ENCODE measurements at places on chromosomes 6 and 20. TPM values are rescaled to one million over a fixed set of nuclear protein-coding genes. Genes with fewer than 3 reads are reported as not detected.

DNA sequence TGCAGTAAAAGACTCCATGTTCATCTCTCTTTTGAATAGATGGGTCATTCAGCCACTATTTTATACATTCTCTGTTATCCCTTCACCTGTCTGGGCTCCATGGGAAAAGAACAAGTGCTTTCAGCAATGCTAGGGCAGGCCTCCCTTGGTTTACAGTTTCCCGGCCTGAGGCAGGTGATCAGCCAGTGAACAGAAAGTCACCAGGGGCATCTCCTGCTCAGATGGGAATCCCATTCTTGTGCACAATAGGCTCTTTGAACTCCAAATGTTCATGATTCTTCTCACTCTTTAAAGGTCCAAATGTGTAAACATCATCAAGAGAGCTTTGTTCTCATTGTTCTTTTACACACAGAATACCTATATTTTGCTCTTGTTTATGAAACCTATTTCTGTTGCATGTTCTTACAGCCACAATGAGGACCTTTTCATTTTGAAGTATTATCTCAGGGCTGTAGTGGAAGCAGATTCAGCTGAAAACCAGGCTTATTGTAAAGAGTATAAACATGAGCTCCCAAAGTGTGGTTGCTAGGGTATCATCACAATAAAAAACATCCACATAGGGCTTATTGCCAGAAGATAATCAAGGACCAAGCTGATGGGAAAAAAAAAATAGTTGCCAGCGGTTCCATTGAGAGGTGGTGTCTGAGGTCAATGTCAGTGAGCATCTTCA is 267.1 kb upstream of the SGK1 start:
- no peak overlapping the region for H3K4me3 ChIP-seq
- no peak for DNase-seq
- H3K27me3 ChIP-seq: no peaks in the 10 kb centered on the region

DNA sequence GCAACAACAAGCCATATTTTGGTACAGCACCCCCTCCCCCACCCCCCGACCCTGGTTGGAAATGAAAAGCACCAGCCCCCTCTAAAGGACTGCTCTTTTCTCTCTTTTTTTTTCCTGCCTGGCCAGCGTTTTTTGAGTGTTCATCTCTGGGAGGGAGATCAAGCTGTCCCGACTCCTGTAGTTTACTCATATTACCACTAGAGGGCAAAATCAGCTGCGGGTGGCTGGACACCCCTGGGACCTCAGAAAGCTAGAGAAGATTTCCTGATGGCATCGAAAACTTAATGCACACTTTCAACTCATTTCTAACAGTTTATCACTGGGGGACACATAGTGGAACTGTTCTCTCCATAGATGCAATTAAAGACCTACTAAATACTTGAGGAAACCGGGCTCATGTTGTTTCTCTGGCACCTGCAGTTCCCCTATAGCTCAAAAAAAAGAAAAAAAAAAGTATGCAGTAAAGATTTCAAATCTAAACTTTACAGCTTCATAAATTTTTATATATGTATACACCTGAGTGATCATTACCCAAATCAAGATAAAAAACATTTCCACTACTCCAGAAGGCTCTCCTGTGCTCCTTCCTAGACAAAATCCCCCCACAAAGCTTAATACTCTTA is 24.4 kb downstream of the CNBD2 start:
- no peaks in the 10 kb centered on the region for H3K36me3 ChIP-seq
- H3K4me1 ChIP-seq: peaks cover 10% of the 10 kb centered on the region
- H3K4me3 ChIP-seq: no peak overlapping the region
- no peaks in the 10 kb centered on the region for H3K27me3 ChIP-seq
- H3K27ac ChIP-seq: no peak overlapping the region
- peak; percentile 23 for DNase-seq

DNA sequence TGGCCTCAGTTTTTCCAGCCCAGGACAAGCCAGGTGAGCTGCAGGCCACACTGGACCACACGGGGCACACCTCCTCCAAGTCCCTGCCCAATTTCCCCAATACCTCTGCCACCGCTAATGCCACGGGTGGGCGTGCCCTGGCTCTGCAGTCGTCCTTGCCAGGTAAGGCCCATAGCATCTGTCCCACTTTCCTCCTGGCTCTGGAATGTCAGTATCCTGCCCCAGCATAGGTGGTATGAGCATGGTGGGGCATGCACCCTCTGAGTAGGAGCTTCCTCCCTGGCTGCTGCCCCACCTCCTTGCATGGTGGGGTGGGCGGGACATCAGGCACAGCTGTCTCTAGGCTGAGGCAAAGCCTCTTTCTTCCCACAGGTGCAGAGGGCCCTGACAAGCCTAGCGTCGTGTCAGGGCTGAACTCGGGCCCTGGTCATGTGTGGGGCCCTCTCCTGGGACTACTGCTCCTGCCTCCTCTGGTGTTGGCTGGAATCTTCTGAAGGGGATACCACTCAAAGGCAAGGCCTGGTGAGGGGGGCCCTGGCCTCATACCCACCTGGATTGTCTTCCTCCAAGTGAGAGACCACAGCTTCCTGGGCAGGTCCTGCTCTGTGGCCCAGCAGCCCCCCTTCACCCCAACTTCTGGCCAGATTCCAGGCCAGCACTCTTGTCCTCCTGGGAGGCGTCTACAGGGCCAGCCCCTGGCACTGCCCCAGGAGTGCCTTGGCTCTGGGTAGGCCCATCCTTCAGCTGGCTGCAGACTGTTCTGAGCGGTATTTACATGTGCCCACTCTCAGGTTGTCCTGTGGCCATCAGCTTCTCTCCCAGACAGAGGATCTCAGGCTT is 9.1 kb downstream of the PI16 start:
- H3K27ac ChIP-seq: peak overlapping the region; percentile 37
- H3K27me3 ChIP-seq: no peaks in the 10 kb centered on the region
- H3K36me3 ChIP-seq: peaks cover 10% of the 10 kb centered on the region
- no peak overlapping the region for H3K4me3 ChIP-seq
- DNase-seq: peak; percentile 21

DNA sequence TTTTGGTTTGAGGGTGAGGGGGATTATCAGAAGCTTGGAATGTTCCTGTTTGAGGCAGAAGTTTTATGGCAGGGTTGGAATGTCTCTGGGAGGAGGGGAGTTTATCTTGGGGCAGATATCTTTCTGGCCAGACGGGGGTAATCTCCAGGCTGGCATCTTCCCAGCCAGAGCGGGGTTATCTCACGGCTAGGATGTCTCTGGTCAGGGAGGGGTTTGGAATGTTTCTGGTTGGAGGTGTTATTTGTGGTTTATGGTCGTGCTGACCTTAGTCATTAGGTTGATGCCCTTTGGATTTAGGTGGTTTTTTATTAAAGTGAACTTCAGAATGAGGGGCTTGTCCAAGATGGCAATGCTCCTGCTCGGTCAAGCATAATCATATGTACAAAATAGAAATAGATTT is 14.8 kb downstream of the PGK2 start:
- H3K36me3 ChIP-seq: peaks cover 15% of the 10 kb centered on the region
- no peak for DNase-seq
- H3K27me3 ChIP-seq: peaks cover 3% of the 10 kb centered on the region
- no peak overlapping the region for H3K4me3 ChIP-seq

TRIM40 gene
- not detected for total RNA-seq

GRCh38 chr6:84772428-84773132 is 8.2 kb upstream of the TBX18 start:
- H3K4me3 ChIP-seq: peak overlapping the region; percentile 72
- H3K4me1 ChIP-seq: peaks cover 34% of the 10 kb centered on the region
- H3K36me3 ChIP-seq: no peaks in the 10 kb centered on the region
- peak; percentile 33 for DNase-seq
- H3K27me3 ChIP-seq: peaks cover 100% of the 10 kb centered on the region
- no peak overlapping the region for H3K27ac ChIP-seq

GRCh38 chr6:14876778-14877613 is 368.9 kb upstream of the JARID2 start:
- H3K27ac ChIP-seq: peak overlapping the region; percentile 50
- no peaks in the 10 kb centered on the region for H3K27me3 ChIP-seq
- no peaks in the 10 kb centered on the region for H3K36me3 ChIP-seq
- H3K4me3 ChIP-seq: no peak overlapping the region

SYCP2L gene
- total RNA-seq: 6.3 TPM

DNA sequence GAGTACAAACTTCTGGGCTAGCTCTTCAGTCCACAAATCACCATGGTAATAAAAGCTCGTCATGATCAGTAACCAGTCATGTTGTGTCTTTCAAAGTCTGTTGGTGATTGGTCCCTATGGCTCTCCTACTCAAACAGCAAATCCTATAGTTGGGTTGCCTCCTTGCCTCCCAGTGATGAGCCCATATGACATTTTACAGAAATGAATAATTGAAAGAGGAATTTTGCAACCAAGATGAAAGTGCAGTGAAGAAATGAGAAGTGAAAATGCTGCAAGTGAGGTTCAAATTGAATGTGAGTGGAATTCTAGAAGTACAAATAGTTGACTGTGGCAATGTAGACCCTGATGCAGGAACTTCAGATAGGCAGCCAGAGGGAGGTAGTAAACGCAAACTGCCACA is 5.1 kb upstream of the SIRPD start:
- no peak overlapping the region for H3K4me3 ChIP-seq
- H3K27me3 ChIP-seq: peaks cover 9% of the 10 kb centered on the region
- H3K27ac ChIP-seq: no peak overlapping the region
- DNase-seq: no peak

DNA sequence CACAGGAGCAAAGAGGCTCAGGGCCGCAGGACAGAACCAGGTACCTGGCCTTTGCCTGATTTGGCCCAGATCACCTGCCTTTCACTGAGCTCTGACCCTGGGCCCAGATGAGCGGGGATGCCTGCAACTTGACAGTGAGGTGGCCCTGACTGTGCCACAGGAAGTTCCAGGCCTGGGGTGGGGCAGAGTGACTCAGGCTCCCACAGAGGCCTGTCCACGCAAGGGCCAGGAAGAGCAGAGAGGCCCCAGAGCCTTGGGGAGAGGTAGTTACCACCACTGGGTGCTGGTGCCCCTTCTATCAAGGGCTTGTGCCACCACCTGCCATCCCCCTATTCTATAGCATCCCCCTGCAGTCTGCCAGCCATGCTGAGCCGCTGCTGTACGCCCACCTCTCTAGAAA is 4.1 kb upstream of the NOL4L start:
- H3K27ac ChIP-seq: no peak overlapping the region
- DNase-seq: no peak
- H3K36me3 ChIP-seq: no peaks in the 10 kb centered on the region
- H3K4me1 ChIP-seq: peaks cover 13% of the 10 kb centered on the region
- peaks cover 24% of the 10 kb centered on the region for H3K27me3 ChIP-seq

DNA sequence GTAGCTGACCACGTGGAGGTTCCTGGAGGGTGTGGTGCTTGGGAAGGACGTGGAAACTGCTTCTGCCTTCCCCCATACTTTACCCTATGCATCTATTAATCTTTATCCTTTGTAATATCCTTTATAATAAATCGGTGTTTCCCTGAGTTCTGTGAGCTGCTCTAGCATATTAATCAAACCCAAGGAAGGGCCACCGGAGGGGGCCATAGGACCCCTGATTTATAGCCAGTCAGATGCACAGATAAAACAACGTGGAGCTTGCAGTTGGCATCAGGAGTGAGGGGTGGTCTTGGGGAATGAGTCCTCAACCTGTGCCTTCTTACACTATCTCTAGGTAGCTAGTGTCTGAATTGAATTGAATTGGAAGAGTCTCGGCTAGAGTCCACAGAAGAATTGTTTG is 36.5 kb upstream of the TFAP2A start:
- H3K27me3 ChIP-seq: no peaks in the 10 kb centered on the region
- no peaks in the 10 kb centered on the region for H3K4me1 ChIP-seq
- H3K36me3 ChIP-seq: no peaks in the 10 kb centered on the region
- H3K27ac ChIP-seq: no peak overlapping the region

AGER gene
- 17.7 TPM for total RNA-seq

- H3K27me3 ChIP-seq: no peaks in the 10 kb centered on the region
- no peak for DNase-seq
- no peak overlapping the region for H3K27ac ChIP-seq
- peaks cover 5% of the 10 kb centered on the region for H3K4me1 ChIP-seq
- no peak overlapping the region for H3K4me3 ChIP-seq
- H3K36me3 ChIP-seq: no peaks in the 10 kb centered on the region
These were observed 109.3 kb downstream of the RNF144B start for GRCh38 chr6:18496462-18496861.

- H3K27me3 ChIP-seq: peaks cover 8% of the 10 kb centered on the region
- H3K27ac ChIP-seq: peak overlapping the region; percentile 22
- DNase-seq: no peak
- H3K4me3 ChIP-seq: no peak overlapping the region
- peaks cover 33% of the 10 kb centered on the region for H3K4me1 ChIP-seq
These were observed 27.5 kb downstream of the CAPN11 start for GRCh38 chr6:44185953-44186634.

DNA sequence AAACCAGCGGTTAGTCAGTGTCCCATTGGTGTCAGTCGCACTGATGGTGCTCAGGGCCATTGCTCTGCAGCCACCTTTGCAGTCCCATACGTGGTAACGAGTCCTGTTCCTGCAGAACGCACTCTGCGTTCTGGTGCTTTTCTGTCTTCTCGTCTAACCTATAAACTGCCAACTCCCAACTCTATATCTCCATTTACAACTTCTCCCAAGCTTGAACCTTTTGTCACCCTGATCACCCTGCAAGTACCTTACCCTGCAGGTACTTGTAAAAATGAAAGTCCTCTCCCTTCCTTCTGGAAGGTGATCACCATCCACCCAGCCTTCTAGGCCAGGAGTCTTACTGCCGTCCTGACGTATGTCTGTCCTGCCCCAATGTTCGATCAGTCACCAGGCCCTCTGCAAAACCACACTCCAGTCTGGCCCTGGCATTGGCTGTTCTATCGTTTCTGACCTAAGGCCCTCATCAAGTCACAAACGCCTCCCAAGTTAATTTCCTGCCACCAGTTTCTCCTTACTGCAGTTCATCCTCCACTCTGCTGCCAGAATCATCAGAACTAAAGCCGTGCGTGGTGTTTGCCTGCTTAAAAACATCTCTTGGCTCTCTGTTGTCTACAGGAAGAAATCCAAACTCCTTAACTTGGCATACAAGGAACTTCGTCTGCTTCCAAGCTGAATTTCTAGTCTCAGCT is 7.9 kb downstream of the RREB1 start:
- H3K4me3 ChIP-seq: no peak overlapping the region
- no peak for DNase-seq
- H3K27ac ChIP-seq: peak overlapping the region; percentile 81
- peaks cover 73% of the 10 kb centered on the region for H3K4me1 ChIP-seq

- no peak overlapping the region for H3K4me3 ChIP-seq
- no peak for DNase-seq
- peak overlapping the region; percentile 54 for H3K27ac ChIP-seq
These were observed 58.9 kb downstream of the KIZ start for GRCh38 chr20:21184819-21185218.

MAP3K5 gene
- total RNA-seq: 1.7 TPM

DNA sequence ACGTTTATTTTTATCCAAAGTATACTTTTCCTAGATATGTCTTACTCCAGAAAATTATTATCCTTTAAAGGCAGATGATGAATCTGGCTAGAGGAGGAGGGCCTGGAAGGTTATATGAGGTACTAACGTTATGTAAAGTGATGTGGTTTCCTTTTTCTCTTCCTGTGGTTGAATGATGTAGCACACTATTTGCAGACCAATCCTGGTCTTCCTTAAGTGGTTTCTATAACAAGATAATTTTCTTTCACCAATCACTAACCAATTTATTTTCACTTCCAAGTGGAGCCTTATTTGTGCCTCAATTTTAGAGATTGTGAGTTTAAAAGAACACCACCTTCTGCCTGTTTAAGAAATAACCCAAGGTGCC is 154.6 kb upstream of the SOX4 start:
- H3K4me3 ChIP-seq: no peak overlapping the region
- peaks cover 18% of the 10 kb centered on the region for H3K4me1 ChIP-seq
- no peak overlapping the region for H3K27ac ChIP-seq

Measured in WTC11 (cell line).